KG1 (cell line): ENCODE measurements at places on chromosomes 12 and 14.

- no peak for DNase-seq
These were observed 193.6 kb upstream of the FAR2 start for GRCh38 chr12:28955491-28955890.

GRCh38 chr12:188910-189621 lies 24.9 kb downstream of the SLC6A12 start:
- no peak for DNase-seq

DNA sequence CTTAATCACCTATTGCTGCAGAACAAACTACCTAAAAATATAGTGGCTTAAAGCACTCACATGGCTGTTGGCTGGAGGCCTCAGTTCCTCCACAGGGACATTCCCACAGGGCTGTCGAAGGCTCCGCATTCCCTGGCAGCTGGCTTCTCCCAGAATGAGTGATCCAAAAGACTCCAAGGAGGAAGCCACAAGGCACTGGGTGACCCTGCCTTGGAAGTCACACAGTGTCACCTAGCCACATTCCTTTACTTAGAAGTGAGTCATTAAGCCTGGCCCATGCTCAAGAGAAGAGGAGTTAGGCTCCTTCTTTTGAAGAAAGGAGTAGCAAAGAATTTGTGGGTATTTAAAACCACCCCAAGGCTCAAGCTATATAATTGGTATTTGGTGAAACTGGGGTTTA lies 63.9 kb upstream of the MAP1LC3B2 start:
- DNase-seq = no peak

GRCh38 chr12:112941528-112942335 lies 3.5 kb downstream of the OAS3 start:
- DNase-seq = no peak

- no peak for DNase-seq
These were observed 273.9 kb downstream of the NUAK1 start for GRCh38 chr12:105864901-105865300.

GRCh38 chr12:116360579-116361413 lies 83.3 kb upstream of the MED13L start:
- no peak for DNase-seq

DNA sequence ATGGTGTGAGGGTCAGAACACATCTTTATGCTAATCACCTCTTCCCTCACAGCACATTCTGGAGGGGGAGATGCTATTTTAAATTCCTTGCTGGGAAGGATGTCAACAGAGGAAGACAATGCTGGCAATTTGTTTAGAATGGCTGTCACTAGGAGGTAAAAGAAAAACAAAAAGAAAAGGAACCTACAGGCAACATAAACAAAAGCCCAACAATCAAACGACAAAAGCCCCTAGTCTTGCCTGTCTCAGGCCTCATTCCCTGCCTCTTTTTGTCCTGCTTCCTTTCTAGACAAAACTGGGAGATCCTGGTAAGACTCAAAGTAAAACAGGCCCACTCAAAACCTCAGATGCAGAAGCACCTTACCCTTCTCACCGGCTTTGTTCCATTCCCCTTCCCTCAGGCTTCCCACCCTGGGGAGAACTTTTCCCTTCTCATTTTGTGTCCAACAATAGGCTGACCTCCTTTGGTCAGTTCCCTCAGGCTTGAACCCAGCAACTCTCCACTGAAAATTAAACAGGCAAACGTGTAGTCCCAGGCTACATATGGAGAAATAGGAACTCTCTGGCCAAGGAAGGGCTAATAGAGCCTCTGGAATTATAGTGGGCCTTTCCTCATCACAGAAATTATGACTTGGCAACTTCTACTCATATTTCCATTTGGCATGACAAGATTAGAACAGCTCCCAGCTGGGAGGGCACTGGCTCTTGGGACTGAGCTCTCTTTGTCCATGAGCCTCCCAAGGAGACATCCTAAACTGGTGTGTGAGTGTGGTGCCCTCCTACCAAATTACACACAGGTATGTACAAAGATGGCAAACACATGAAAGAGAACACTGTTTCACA lies 193.0 kb downstream of the MON2 start:
- no peak for DNase-seq

DNA sequence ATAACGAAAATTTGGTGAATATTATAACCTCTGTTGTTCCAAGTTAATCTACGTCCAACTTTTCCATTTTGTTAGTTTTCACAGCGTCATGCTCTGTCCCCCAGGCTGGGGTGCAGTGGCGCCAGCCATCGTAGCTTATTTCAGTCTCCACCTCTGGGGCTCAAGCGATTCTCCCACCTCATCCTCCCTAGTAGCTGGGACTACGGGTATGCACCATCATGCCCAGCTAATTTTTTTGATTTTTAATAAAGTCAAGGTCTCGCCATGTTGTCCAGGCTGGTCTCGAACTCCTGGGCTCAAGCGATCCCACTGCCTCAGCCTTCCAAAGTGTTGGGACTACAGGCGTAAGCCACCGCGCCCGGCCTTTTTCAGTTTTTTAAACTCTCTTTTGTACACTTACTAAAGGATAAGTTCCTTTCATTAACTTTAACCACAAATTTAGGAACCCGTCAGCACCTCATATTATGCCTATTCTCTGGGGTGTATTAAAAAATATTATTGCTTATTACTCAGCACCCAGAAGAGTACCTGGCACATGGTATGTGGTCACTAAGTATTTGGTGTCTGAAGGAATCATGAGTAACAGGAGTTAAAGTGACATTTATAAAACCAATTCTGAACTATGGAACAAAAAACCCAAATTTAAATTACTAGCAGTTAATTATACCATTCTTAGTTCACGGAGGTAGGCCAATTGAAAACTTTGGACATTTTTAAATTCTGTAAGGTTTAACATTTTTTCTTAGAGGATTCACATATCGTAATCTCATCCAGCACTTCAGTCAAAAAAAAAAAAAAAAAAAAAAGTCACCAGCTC lies 925 bp upstream of the MIPOL1 start:
- DNase-seq = no peak

GRCh38 chr14:102525219-102525928 lies 15.8 kb upstream of the ANKRD9 start:
- peak; percentile 42 for DNase-seq

- peak; percentile 80 for DNase-seq
These were observed at the start of gene RHOF for GRCh38 chr12:121793440-121793837. Gene RHOF, minus strand, starts transcription at chr12:121793688. Its CDS starts 55 bp downstream, at chr12:121793633.

- no peak for DNase-seq
These were observed 13.2 kb downstream of the CPNE8 start for GRCh38 chr12:38892087-38892786.

DNA sequence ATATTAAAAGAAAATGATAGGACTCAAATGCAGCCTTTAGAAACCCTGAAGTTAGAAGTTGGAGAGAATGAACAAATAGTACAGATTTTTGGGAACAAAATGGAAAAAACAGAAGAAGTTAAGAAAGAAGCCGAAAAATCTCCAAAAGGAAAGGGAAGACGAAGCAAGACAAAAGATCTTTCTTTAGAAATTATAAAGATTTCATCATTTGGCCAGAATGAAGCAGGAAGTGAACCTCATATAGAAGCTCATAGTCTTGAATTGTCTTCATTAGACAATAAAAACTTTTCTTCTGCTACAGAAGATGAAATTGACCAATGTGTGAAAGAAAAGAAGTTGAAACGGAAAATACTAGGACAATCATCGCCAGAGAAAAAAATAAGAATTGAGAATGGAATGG lies 31.4 kb upstream of the TOMM20L start:
- no peak for DNase-seq

GRCh38 chr14:65255583-65256461 lies 153.5 kb upstream of the MAX start:
- DNase-seq = no peak

GRCh38 chr12:43069768-43070221 lies 480.2 kb upstream of the PRICKLE1 start:
- DNase-seq = no peak

DNA sequence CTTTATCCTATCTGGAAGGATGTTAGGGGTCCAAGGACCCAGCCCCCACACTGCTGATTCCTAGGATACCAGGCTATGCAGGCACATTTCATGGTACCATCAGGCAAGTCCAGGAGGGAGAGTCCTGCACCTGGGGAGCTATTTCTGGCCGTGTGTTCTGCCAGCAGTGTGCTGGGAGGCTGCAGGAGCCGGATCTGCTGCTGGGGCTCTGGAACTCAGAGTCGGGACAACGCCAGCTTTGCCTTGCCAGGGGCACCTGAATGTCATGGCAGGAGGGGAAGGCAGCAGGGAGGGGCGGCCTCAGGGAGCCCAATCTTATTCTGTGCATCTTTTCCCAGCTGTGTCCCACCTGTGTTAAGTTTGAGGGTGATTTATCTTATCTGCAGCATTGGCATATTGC lies 17.8 kb downstream of the SRRM4 start:
- no peak for DNase-seq

GRCh38 chr12:114140576-114140975 lies 174.5 kb upstream of the RBM19 start:
- no peak for DNase-seq

DNA sequence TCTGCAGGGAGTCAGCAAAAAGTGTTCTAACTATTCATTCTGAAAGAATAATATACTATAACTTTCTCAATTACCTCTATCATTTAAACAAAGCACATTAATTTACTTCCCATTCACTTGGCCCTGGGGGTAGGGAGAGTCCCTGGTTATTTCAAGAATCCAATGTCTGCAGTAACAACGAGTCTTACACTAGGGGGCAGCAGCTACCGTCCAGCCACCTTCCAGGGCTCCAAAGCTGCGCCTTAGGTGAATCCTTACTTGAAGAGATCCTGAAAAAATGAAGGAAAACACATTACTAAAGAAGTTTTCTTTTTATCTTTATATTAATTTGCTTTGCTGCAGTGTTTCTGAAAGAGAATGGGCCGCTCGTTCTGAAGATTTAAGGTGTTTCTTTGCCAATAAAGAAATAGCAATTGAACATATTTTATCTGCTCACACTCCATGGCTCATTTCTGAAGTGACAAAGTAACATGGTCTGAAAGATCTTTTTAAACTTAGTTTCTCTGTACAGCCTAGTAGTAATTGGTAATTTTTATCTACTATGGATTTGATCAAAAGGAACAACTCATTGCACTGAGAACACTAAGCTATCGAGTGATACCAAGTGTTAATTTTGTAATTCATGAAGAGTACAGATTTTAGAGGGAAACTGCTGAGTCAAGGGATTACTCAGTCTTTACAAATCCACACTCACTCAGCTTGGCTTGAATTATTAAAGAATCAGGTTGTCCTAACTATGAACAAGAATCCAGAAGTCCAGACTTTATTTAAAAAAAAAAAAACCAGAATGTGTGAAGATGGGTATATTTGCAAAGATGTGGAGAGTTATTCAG lies 27.6 kb downstream of the BHLHE41 start:
- peak; percentile 86 for DNase-seq

GRCh38 chr14:44741431-44741830 lies 220.3 kb downstream of the KLHL28 start:
- DNase-seq = no peak

GRCh38 chr12:19659086-19659485 lies 219.8 kb downstream of the AEBP2 start:
- DNase-seq = no peak

- DNase-seq = no peak
These were observed 6.0 kb upstream of the CIROP start for GRCh38 chr14:23110579-23111365.

- no peak for DNase-seq
These were observed 62.8 kb upstream of the DIO3 start for GRCh38 chr14:101498526-101498860.

GRCh38 chr12:57893431-57894353 lies 47.2 kb upstream of the CTDSP2 start:
- no peak for DNase-seq

DNA sequence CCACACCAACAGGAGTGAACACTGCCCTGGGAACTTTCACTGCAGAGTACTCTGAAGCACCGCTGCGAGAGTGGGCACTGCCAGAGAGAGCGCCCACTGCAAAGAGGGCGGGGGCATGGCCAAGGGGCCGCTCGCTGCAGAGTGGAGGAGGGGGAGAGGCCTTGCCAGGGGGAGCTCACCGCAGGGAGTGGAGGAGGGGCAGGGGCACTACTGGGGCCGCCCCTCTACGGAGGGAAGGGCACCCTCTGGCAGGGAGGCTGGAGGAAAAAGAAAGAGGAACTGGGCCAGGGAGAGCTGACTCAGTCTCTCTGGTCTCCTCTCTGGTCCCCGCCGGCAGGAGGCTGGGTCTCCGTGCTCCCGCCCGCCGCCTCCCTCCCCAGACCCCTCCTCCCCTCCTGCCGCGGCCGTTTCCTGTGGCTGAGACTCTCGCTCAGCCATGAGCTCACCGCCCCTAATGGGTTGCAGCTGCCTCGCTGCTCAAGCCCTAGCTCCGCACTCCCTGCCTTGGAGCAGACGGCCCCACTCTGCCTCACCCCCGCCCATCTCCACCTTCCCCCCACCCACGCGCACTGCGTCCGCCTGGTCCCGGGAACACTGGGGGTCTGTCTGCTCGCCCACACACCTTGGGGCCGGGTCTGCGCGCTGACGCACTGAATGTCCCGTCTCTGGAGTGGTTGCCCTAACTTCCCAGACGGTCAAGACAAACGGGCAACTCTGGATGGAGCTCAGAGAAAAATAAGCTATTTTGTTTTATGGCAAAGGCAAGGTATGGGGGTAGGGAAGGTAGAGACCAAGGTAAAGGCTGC lies 1.3 kb downstream of the ARHGEF40 start:
- DNase-seq = peak; percentile 68

GRCh38 chr12:82904219-82904790 lies 217.6 kb downstream of the TMTC2 start:
- no peak for DNase-seq

DNA sequence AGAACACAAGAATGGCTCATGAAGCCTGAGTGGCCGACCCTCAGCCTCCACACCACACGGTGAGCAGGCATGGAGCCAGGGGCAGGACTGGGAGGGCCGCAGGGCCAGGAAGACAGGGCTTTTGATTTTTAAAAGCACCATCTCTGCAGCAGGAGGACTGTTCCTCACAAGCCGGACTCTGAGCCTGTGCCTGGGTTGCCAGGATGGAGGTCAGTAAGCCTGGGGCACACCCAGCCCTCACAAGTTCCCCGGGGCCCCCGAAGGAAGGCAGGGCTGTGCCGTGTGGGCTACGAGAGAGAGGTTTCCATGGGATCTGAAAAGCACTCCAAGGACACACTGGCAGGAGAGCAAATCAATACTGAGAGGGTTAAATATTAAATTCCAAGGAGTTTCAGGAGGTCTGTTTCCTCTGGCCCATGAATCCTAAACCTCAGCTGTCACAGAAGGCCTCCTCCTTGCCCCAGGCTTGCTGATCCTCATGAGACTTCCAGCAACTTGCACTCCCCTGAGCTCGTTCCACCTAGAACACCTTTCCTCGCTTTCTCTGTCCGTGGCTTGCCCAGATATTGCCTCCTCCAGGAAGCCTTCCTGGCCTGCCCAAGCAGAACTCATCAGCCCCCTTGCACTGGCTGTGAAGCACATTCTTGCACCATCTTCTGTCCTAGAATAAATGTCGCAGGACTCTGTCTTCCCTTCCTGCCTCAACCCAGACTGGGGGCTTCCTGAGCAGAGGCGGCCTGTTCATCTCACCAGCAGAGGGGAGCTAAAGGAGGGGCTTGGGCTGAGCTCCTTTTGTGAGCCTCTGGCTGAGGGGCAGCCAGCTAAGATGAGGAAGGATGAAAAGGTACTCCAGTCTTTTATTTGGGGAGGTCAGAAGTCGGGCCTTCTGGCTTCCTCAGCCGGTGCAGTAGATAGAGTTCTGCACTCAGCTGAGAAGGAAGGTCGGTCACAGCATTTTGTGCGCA lies 64.6 kb downstream of the CCDC88C start:
- no peak for DNase-seq
